ENCODE measurements at places on chromosomes 1 and 21. TPM values are rescaled to one million over a fixed set of nuclear protein-coding genes. Genes with fewer than 3 reads are reported as not detected.

DNA sequence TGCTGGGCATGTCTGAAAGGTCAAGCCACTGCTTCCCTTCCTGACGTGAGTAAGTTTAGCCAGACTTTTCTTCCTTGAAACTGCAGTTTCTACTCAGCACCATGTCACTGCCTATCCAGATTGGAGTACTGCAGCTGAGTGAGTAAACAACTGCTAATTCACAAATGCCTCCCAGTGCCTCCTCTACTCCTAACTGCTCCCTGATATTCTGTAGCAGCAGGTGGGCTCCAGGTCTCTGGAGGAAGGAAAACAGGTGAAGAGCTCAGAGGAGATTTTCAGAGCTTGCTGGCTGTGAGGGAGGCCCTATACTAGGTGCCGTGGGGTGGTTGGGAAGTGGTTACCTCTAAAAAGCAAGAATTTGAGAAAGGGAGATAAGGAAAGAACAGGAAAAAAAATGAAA, 96.5 kb downstream of the KIF14 start:
- H3K4me1 ChIP-seq, result no peaks in the 10 kb centered on the region
- no peaks in the 10 kb centered on the region for H3K27me3 ChIP-seq
- no peak for DNase-seq
- no peak overlapping the region for H3K27ac ChIP-seq
- no peaks in the 10 kb centered on the region for H3K36me3 ChIP-seq

DNA sequence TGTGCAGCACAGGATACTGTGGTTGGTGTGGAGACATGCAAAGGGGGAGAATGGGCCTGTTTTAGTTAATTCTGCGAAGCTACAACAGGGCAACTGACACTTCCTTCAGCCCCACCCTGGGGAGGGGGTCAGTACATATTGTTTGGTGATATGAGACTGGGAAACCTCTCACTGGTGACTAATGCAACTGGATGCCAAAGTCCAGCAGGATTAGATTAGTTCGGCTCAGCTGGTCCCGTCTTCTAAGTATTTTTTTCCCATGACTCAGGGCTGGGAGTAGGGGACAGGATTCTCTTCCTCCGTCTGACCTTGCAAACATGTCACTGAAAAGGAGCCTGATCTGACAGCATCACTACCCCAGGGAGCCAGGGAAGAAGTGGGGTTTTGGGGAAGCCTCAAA, 43.0 kb downstream of the PLXNA2 start:
- H3K4me1 ChIP-seq, result no peaks in the 10 kb centered on the region
- H3K36me3 ChIP-seq, result no peaks in the 10 kb centered on the region
- H3K27ac ChIP-seq, result no peak overlapping the region
- H3K4me3 ChIP-seq, result no peak overlapping the region
- no peak for DNase-seq

GRCh38 chr1:90704817-90705216, 12.3 kb downstream of the BARHL2 start:
- DNase-seq, result no peak
- no peaks in the 10 kb centered on the region for H3K36me3 ChIP-seq
- peaks cover 60% of the 10 kb centered on the region for H3K27me3 ChIP-seq
- H3K27ac ChIP-seq, result no peak overlapping the region

DNA sequence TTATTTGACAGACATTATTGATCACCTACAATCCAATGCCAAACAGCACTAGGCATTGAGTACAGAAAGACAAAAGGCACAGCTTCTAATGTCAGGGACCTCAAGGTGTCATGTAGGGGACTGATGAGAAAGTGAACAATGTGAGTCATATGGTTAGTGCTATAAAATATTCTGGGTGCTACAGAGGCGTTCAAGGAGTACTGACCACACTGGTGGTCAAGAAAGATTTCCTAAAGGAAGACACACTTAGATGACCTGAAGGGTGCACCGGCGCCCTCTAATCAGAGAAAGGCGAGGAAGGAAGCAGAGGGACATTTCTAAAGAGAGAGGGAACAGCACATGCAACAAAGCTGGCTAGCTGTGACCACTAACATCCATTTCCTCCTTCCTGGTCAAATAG, 64.9 kb upstream of the F3 start:
- peaks cover 24% of the 10 kb centered on the region for H3K27me3 ChIP-seq
- H3K36me3 ChIP-seq, result no peaks in the 10 kb centered on the region
- H3K27ac ChIP-seq, result no peak overlapping the region
- H3K4me3 ChIP-seq, result no peak overlapping the region
- H3K4me1 ChIP-seq, result peaks cover 11% of the 10 kb centered on the region

- DNase-seq, result no peak
- no peaks in the 10 kb centered on the region for H3K4me1 ChIP-seq
- peaks cover 5% of the 10 kb centered on the region for H3K36me3 ChIP-seq
- H3K27me3 ChIP-seq, result no peaks in the 10 kb centered on the region
Measured at GRCh38 chr1:17403081-17403480, 31.1 kb downstream of the PADI6 start.

DNA sequence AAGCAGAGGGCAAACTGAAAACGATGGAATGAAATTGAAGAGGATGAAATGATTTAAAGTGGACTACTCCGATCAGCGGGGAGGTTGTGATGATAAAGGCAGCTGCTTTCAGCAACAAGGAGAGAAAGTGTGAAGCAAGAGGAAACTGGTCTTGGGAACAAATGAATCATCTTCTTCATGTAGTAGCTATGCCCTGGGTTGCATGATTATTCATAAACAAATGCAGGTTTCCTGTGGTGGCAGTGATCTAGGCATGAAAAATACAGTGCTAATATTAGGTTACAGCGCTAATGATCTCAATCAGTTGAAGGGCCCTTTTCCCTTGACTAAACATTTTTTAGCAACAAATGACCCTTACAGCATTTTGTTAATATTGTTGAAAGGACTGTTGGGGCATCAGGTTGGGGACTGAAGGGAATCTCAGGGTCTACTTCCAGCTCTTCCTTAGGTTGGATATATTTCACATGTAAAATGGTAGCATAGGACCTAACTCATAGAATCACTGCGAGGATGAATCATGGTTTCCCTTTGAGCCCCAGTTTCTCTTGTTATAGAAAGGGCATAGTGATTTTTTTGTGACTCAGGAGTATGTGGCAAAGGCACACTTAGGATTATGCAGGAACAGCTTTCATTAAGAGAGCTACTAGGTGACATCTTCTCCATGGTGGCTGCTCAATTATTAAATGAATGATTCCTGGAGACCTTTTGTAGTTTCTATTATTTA, 1.9 kb upstream of the ZFYVE9 start:
- H3K4me3 ChIP-seq, result no peak overlapping the region
- H3K27me3 ChIP-seq, result peaks cover 8% of the 10 kb centered on the region
- DNase-seq, result peak; percentile 53

- H3K27me3 ChIP-seq, result no peaks in the 10 kb centered on the region
- no peak for DNase-seq
- H3K4me1 ChIP-seq, result peaks cover 23% of the 10 kb centered on the region
- H3K36me3 ChIP-seq, result no peaks in the 10 kb centered on the region
Measured at GRCh38 chr1:246785494-246786111, 61.4 kb downstream of the SCCPDH start.

- H3K27me3 ChIP-seq, result no peaks in the 10 kb centered on the region
- no peaks in the 10 kb centered on the region for H3K36me3 ChIP-seq
- H3K4me3 ChIP-seq, result no peak overlapping the region
Measured at GRCh38 chr1:109885589-109885988, 25.1 kb upstream of the CSF1 start.

DNA sequence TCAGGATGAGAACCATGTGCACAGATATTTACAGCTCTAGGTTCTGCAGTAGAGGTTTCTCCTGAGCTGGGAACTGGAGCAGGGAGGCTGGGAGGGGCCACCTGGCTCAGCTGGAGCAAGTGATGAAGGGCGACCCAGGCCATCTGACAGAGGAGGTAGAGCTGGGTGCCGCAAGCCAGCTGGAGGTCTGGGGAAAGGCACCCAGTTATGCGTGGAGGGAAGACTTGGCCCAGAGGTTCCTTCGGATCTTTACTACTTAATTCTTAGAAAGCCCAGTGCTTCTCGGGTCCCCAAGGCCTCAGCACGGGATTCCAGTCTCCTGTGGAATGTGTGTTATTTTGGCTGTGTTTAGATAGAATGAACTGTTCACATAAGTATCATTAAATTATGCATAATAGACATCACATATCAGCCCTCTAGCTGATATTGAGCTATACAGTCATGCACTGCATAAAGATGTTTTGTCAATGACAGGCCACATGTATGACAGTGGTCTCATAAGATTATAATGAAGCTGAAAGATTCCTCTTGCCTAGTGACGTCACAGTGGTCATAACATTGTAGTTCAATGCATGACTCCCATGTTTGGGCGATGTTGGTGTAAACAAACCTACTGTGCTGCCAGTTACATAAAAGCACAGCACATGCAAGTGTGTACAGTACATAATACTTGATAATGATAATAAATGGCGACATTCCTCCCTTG, 245.1 kb downstream of the RHOU start:
- no peaks in the 10 kb centered on the region for H3K36me3 ChIP-seq
- DNase-seq, result no peak
- H3K27me3 ChIP-seq, result peaks cover 3% of the 10 kb centered on the region
- no peaks in the 10 kb centered on the region for H3K4me1 ChIP-seq
- no peak overlapping the region for H3K4me3 ChIP-seq

- no peak overlapping the region for H3K4me3 ChIP-seq
- H3K27ac ChIP-seq, result no peak overlapping the region
- no peak for DNase-seq
- H3K4me1 ChIP-seq, result no peaks in the 10 kb centered on the region
Measured at GRCh38 chr1:60694980-60695379, 387.4 kb upstream of the NFIA start.

- H3K4me3 ChIP-seq, result no peak overlapping the region
- H3K36me3 ChIP-seq, result peaks cover 20% of the 10 kb centered on the region
- no peak overlapping the region for H3K27ac ChIP-seq
- no peaks in the 10 kb centered on the region for H3K27me3 ChIP-seq
- H3K4me1 ChIP-seq, result peaks cover 2% of the 10 kb centered on the region
Measured at GRCh38 chr1:108182959-108183700, 17.0 kb downstream of the SLC25A24 start.

DNA sequence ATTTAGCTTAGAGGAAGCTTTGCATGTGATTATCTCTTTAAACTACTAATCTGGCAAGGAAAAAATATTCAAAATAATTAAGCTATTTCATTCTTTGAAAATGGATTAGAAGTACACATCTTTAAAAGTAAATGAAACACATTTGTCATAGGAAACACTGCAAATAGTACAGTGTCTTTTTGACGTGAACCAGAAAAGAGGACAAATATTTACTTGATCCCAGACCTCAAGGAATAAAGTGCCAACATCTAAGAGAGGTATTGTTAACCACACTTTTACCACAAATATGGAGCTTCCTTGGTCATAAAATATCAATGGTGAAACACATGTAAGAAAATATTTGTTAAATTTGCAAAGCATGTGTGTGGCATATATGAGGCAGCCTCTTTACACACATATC, 159.9 kb downstream of the SNX7 start:
- no peaks in the 10 kb centered on the region for H3K4me1 ChIP-seq
- H3K27ac ChIP-seq, result no peak overlapping the region
- H3K36me3 ChIP-seq, result no peaks in the 10 kb centered on the region
- H3K27me3 ChIP-seq, result no peaks in the 10 kb centered on the region

DNA sequence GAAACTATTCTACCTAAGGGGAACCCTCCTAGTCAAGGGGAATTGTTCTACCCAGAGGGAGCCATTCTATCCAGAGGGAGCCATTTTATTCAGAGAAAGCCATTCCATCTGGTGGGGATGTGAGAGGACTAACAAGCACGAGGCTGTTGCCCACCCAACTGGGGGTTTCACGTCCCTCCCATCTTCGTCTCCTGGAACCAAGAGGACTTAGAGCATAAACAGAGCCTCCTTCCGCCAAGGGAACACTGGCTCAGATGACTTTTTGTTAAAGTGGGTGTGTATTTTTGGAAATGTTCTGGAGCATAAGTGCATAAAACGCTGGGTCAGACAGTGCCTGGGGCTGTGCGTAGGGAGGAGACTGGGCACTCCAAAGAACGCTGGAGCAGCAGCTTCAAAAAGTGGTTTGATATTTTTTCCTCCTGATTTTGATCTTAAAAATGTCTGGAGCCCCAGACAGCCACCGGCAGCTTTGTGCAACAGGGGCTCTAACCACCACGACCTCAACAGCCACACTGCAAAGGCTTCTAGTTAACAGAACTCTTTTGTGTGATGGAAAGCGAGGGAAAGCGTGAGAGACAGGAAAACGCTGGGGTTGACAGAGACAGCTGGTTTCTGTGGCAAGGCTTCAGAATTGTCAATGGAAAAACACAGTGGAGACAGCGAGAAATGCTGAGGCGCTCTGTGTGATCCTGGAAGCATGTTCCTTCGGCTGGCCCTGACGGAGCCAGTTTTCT, 363.6 kb upstream of the CAMK1G start:
- DNase-seq, result no peak
- H3K4me1 ChIP-seq, result no peaks in the 10 kb centered on the region

DNA sequence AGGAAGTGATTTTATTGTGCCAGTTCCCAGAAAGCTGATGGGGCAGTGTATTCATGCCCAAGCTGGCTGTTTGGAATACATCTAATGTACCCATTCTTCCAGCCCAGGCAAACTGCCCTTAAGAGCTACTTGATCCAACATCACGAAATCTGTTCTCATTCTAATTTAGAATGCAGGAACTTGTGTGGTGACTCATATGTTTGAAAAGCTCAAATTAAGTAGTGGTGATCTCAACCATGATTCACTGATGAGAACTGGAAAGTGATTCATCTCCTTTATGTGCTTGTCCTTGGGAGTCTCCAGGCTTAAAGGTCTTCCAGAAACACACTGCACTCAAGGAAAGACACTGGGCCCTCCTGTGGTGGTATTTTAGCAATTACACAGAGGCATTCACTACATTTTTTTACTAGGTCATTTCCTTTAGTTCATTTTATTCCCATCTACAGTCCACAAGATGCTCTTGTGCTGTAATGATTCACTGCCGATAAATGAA, 65.4 kb downstream of the RPE65 start:
- H3K36me3 ChIP-seq, result no peaks in the 10 kb centered on the region
- no peak overlapping the region for H3K27ac ChIP-seq
- DNase-seq, result no peak
- no peaks in the 10 kb centered on the region for H3K4me1 ChIP-seq
- H3K4me3 ChIP-seq, result no peak overlapping the region

- H3K36me3 ChIP-seq, result no peaks in the 10 kb centered on the region
- DNase-seq, result no peak
- H3K27me3 ChIP-seq, result no peaks in the 10 kb centered on the region
- H3K27ac ChIP-seq, result no peak overlapping the region
- no peaks in the 10 kb centered on the region for H3K4me1 ChIP-seq
Measured at GRCh38 chr1:81664341-81664740, 136.4 kb upstream of the ADGRL2 start.

GRCh38 chr1:37323486-37324377, 150.6 kb upstream of the ZC3H12A start:
- H3K4me3 ChIP-seq, result no peak overlapping the region
- H3K27ac ChIP-seq, result no peak overlapping the region
- peak; percentile 28 for DNase-seq
- H3K27me3 ChIP-seq, result no peaks in the 10 kb centered on the region
- no peaks in the 10 kb centered on the region for H3K36me3 ChIP-seq

- H3K4me1 ChIP-seq, result no peaks in the 10 kb centered on the region
- H3K27ac ChIP-seq, result no peak overlapping the region
- H3K36me3 ChIP-seq, result no peaks in the 10 kb centered on the region
- DNase-seq, result no peak
- no peaks in the 10 kb centered on the region for H3K27me3 ChIP-seq
- H3K4me3 ChIP-seq, result no peak overlapping the region
Measured at GRCh38 chr21:27569091-27569490, 602.2 kb upstream of the ADAMTS5 start.

Gene WRAP73
- total RNA-seq, result 27.8 TPM

Gene MFN2
- total RNA-seq, result 55.8 TPM

Gene UTS2
- total RNA-seq, result 3.9 TPM

Gene C1orf87
- not detected for total RNA-seq

Gene VAMP3
- total RNA-seq, result 110 TPM

Gene NPR1
- not detected for total RNA-seq

Gene RO60
- total RNA-seq, result 78.9 TPM

Gene MIXL1
- not detected for total RNA-seq

Gene MAN1C1
- total RNA-seq, result 7.1 TPM
